ENCODE measurements at places on chromosomes 6 and 20. TPM values are rescaled to one million over a fixed set of nuclear protein-coding genes. Genes with fewer than 3 reads are reported as not detected.

The GPR6 gene
- polyA plus RNA-seq = not detected

The CDSN gene
- 0.03 TPM for polyA plus RNA-seq

The RIMS1 gene
- polyA plus RNA-seq = 5.1 TPM

The SRMS gene
- polyA plus RNA-seq = not detected

The PPP1R18 gene
- polyA plus RNA-seq = 41.2 TPM

The OVOL2 gene
- polyA plus RNA-seq = 1.00 TPM

The C20orf96 gene
- 33.1 TPM for polyA plus RNA-seq

The CST2 gene
- polyA plus RNA-seq = not detected

The EYS gene
- polyA plus RNA-seq = 0.51 TPM

DNA sequence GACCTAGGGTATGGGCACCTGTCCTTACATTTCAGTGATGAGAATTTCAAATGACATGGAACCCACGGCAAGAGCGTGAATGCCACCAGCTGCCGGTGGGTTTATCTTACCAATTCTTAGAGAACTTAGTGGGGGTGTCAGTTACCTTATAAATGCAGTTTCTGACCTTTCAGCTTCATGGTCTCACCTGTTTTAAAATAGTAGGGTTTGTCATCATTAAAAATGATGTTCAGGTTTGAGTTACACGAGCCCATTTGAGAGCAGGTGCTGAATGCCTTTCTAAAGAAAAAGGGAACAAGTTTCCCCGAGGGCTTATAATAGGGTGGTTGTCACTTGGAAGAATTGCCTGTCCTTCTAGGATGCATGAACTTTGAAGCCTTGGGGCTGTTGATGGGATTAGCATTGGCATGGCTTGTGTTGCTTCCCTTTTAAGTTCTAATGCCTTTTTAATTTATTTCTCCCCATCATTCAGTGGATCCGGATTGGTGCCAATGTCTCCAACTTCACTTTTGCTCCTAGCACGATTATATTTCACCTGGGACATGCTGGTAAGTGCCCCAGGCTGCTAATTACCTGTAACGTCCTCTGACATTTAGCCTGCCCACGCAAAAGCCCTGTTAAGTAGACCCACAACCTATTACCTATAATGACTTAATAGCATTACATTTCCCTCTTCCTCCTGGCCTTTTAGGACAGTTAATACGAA lies 27.9 kb downstream of the GHRH start:
- DNase-seq = no peak

DNA sequence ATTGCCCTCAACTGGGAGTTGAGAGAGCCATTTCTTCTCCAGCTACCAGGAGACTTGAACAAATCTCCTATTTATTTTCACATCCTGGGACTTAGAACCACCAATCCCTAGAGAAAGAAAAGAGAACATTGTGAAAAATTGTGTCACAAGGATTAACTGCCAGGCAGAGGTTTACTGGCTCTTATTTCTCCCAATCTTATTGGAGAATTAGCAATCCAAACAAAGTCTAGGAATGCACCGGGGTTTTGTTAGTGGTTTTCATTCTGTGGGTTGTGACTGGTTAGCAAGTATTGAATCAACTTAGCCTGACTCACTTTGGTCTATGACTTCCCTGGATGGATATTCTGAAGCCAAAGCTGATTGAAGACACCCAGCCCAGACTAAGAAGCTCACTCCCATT lies 21.2 kb upstream of the ENPP5 start:
- DNase-seq = no peak

DNA sequence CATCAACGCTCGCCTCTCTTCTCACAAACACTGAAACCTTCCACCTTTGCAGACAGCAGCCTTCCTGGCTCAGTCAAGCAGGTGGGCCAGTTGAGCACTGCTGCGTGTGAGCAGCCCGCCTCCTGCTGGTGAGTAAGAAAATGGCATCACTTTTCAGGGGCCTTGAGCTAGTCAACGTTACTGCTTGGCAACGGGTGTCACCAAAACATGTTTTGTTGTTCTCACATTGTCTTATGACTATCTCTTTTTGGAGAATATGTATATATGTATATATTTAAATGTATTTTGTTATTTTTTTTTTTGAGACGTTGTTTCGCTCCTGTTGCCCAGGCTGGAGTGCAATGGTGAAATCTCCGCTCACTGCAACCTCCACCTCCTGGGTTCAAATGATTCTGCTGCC lies 97.0 kb upstream of the AGPAT4 start:
- DNase-seq = peak; percentile 30

DNA sequence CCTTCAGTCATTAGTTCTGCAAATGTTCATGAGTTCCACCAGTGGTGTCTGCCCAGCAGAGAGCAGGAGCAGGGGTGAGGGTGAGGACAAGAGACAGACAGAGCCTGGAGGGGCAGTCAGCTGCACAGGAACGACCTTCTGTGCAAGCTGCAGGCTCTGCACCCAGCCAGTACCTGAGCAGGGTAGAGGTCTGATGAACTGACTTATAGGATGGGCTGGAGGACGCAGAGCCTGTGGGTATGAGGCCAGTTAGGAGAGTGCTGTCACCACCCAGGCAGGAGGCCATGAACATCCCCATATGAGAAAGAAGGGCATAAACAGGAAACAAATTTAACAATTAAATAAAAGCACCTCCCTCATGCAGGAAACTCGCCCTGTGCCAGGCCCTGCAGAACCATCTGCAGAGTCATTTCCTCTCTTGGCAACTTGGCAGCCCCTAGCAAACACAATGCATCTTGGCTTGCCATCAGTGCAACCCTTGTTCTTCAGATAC lies 17.9 kb downstream of the C6orf15 start:
- no peak for DNase-seq

DNA sequence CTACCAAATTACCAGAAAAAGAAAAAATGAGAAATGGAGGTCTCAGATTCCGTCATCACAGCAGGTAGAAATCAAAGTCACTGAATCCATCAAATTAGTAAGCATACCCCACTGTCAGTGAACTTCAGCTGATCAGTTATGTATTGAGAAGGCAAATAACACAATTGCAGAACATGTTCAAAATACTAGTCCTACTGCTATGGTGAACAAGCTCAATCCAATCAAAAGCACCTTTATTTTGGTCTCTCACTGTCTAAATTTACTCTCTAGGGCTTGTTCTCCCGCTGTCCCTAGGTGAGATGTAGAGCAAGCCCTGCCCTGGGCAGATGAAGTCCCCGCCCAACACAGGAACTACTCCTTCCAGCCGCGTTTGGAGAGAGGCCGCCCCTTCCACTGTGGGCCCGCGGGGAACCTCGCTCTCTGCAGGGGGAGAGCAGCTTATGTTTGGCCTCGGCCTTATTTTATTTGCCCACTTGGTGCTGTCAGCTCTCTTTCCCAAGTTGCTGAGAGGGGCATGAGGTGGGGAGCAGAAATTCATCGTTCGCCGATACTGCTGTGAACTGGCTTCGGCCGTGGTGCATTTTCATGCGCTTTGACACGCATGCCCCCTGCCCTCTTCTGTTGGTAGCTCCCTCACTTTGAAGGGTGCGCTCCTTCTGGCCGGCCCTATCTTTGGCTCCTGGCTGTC lies 14.3 kb upstream of the MAP1LC3A start:
- DNase-seq = no peak

- DNase-seq = no peak
These were observed 9.9 kb upstream of the KCNK15 start for GRCh38 chr20:44735816-44736169.

DNA sequence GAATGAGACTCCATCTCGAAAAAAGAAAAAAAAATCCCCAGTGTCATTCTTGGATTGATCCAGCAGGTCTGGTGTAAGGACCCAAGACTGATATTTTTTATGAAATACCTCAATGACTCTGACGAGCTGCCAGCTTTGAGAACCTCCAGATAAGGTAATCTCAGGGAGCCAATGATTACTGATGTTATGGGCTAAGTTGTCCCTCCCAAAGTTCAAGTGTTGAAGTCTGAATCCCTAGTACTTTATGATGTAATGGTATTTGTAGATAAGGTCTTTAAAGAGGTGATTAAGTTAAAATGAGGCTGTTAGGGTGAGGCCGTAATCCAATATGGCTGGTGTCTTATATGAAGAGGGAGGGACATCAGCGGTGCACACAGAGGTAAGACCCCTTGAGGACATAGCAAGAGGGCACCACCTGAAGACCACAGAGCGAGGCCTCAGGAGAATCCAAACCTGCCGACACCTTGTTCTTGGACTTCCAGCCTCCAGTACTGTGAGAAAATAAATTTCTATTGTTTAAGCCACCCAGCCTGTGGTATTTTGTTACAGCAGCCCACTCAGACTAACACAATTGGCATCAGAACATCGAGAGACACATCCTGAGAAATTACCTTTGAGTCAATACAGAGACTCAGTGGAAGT lies 19.7 kb upstream of the DDO start:
- no peak for DNase-seq

DNA sequence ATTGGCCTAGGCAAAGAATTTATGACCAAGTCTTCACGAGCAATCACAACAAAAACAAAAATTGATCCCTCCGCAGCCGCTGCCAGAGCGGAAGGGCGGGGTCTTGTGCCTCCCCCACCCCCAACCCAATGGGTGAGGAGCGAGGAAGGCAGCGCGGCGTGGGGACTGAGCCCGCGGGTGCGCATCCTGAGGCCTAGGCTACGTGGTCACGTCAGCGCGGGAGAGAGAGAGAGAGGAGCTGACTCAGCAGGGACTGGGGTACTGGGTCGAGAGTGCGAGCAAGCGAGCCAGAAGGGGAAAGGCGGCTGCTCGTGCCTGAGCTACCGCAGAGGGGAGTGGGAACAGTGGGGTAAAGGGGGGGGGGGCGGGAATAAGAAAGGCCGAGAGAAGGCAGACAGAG lies 90.1 kb upstream of the FERMT1 start:
- no peak for DNase-seq

GRCh38 chr6:2213086-2213485 lies 32.3 kb downstream of the GMDS start:
- no peak for DNase-seq

DNA sequence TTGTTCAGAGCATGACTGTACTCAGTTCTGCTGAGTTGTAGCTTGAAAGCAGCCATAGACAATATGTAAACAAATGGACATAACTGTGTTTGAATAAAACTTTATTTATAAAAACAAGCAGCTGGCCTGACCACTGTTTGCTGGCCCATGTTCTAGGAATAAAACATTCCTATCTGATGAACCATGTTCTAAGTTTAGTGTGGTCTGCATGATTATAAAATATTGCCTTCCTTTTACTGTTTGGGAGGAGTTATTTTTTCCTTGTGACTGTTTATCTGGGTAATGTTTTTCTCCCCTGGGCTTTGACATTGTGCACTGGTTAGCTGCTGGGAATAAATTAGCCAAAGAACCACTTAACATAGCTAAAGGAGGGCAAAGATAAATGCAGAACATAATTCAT lies 55.1 kb downstream of the CDS2 start:
- no peak for DNase-seq

DNA sequence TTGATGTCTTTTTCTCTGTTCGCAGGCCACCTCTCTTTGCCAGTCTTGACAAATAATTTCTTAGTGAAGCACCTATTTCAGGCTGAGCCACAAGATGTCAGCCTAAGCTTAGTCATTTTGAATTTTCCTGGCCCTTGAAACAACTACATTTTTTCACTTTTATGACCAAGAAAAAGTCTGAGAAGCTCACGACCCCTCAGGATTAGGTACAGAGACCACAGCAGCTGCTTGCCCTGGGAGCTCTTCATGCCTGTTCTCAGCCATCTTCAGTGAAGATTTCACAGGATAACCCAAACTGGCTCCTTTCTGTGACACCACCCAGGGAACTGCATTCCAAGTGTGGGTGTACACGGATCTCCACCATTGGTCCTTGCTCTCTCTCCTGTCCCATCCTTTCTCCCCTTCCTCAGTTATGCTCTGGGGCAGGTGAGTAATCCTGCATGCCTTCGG lies 38.4 kb upstream of the SPTLC3 start:
- no peak for DNase-seq

GRCh38 chr6:163945808-163946207 lies 531.3 kb downstream of the QKI start:
- peak; percentile 73 for DNase-seq

DNA sequence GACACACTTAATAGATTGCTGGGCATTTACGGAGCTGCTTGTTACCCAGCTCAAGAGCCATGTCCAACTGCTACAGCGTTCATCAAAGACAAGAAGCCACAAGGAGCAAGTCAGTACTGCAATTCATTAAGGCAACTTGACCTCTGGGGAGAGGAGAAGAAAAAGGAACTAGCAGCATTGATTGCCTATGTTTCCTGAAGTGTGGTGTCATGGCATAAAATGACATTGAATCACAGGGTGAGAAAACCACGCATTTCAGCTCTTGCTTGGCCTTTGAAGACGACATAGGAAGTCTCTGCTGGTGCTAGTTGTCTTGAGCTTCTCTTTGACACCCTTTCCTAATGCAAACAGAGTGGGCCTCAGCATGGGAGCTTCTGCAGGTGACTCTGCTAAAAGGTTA lies 139.1 kb downstream of the CDH26 start:
- DNase-seq = no peak

DNA sequence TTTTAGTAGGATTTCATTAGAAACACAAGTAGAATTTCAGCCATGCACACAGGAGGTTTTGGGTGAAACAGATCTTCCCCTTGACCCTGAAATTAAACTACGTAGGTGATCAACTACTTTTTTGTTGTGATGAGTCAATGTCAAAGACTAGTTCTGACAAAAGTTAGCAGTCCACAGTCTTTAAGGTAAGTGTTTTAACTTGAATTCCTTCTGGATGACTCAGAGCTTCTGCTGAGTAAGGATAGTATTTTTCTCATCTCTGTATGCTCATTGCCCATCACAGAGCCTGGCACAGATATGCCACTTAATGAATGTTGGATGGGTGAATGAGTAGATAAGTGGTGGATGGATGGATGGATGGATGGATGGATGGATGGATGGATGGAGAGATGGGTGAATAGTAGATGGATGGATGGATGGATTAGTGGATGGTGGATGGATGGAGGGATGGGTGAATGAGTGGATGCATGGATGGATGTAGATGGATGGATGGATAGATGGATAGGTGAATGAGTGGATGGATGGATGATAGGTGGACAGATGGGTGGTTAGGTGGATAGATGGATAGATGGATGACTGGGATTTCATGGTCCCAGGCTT lies 165.3 kb downstream of the ZMYND8 start:
- no peak for DNase-seq

- DNase-seq = no peak
These were observed 38.7 kb downstream of the UQCC2 start for GRCh38 chr6:33672808-33673207.

DNA sequence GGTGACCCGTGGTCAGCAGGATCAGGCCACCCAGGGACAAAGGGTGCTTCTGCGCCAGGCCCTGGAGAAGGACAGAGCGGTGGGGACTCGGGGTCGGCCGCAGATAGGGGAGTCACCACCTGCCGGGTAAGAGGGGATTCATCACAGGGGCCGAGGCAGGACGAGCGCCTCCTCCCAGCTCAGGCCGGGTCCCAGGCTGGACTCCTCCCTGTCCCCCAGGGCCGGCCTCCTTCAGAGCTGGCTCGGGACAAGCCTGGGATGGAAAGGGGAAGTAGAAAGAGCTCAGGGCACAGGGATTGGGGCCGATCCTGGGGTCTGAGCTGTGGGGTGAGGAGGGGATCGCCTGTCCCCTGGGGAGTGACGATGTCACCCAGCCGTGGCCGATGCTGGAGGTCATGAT lies 154.6 kb upstream of the PROKR2 start:
- DNase-seq = no peak

- no peak for DNase-seq
These were observed 451.9 kb upstream of the CDH4 start for GRCh38 chr20:60800185-60800584.

All from right renal pelvis (tissue), 4 donors.